H1 (cell line): ENCODE measurements at places on chromosomes 7 and 10. TPM values are rescaled to one million over a fixed set of nuclear protein-coding genes. Genes with fewer than 3 reads are reported as not detected.

CLDN3 gene
- polyA plus RNA-seq, result 65.2 and 91.2 TPM in 2 replicates

DNA sequence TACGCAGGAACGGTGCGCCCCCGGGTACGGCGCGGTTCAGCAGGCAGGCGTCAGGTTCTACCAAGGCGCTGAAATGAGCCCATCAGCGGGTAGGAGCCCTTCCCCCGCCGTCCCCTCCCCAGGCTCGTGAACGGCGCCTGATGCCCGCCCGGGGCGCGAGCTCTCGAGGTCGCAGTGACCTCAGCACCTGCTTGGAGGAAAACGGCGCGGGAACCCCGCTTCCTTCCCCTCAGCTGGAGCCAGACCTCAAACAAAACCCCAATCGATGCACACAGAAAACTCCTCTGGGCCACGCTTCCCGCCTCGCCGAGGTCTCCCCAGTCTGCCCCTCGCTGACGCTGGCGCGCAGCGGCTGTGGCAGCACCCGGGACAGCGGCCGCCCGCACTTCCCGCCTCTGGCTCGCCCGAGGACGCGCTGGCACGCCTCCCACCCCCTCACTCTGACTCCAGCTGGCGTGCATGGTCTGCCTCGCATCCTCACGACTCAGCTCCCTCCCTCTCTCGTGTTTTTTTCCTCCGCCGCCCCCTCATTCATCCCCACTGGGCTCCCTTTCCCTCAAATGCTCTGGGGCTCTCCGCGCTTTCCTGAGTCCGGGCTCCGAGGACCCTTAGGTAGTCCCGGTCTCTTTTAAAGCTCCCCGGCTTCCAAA, 514 bp upstream of the GAD2 start:
- DNase-seq, result peak; percentile 87

DNA sequence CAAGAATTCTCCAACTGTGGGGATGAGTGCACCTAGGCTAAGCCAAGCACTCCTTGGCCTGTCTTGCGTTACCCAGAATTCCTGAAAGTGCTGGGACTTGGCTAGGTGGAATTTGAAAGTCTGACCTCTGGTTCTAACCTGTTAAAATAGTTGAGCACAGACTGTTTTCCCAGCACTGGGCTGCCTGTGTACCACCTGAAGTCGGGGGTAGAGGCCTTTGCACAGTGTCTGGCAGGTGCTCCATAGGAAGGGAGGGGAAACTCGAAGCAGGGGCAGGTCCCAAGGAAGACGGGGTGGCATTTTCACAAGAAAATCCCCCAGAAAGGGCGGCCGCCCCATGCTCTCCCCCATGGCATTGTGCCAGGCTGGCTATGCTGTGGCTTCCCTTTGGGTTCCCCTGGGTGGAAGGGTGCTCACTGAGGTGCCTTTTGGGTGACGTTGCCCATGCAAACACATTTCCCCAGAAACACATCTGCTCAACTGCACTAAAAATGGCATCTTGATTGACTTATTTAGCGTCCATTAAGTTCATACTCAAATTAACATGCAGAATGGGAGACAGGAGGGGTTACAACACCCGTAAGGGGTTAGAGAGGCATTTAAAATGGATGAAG, 62.9 kb downstream of the SYPL1 start:
- DNase-seq, result no peak

BMPER gene
- 0.33 and 0.61 TPM in 2 replicates for polyA plus RNA-seq

GRCh38 chr10:22548344-22548743, 166.0 kb downstream of the PIP4K2A start:
- DNase-seq, result no peak
